ENCODE measurements at places on chromosomes 5 and 9. TPM values are rescaled to one million over a fixed set of nuclear protein-coding genes. Genes with fewer than 3 reads are reported as not detected.

The PCDHA9 gene
- total RNA-seq: not detected

The PPP2R2B gene
- 12.6 TPM for total RNA-seq

The IL4 gene
- total RNA-seq: 2.6 TPM

The ENC1 gene
- total RNA-seq: 6.9 TPM

The CCL27 gene
- not detected for total RNA-seq

The SLC4A9 gene
- total RNA-seq: not detected

The NUTM2G gene
- not detected for total RNA-seq

The FBXW11 gene
- 54.8 TPM for total RNA-seq

The BTNL3 gene
- not detected for total RNA-seq

The IQGAP2 gene
- total RNA-seq: 104 TPM

The SHROOM1 gene
- 8.0 TPM for total RNA-seq

The SRD5A1 gene
- total RNA-seq: 14.6 TPM

The SLC6A18 gene
- total RNA-seq: not detected

The FNBP1 gene
- 141 TPM for total RNA-seq

The MEGF9 gene
- total RNA-seq: 7.7 TPM

The GPR150 gene
- total RNA-seq: not detected

The TAF1L gene
- not detected for total RNA-seq

The EQTN gene
- not detected for total RNA-seq

The ADAMTS6 gene
- total RNA-seq: 1.2 TPM

The SLC35A4 gene
- 97.3 TPM for total RNA-seq

The CTXN3 gene
- total RNA-seq: not detected

The TRIM7 gene
- 1.3 TPM for total RNA-seq

The ANKDD1B gene
- not detected for total RNA-seq

The ADGRD2 gene
- total RNA-seq: not detected

The GCNT4 gene
- total RNA-seq: 0.42 TPM

The LCNL1 gene
- total RNA-seq: not detected

The FSD1L gene
- total RNA-seq: 3.9 TPM

The OBP2B gene
- total RNA-seq: not detected

The PIP5KL1 gene
- total RNA-seq: 2.7 TPM

The NME5 gene
- not detected for total RNA-seq

The UGT3A1 gene
- not detected for total RNA-seq

The BRD9 gene
- 52.7 TPM for total RNA-seq

The NOXA1 gene
- 0.62 TPM for total RNA-seq

The ROPN1L gene
- 0.57 TPM for total RNA-seq

The DAB2 gene
- 8.5 TPM for total RNA-seq
